ENCODE measurements at places on chromosomes 7 and 10.

DNA sequence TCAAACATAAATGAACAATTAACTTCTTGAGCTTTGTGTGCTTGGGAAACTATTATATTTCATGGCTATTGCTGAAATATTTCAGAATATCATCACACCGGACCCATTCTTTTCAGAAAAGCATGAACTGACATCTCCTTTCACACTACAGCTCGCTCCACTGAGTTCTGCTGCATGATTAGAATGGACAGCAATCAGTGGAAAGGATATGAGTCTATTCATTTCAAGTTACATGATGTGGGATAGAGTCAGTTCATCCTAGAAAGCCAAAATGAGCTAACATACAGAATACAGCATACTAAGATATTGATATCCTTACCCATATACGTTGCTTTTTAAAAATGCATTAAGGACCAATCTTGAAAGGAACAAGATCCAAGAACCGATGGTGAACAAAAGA lies 1.1 kb upstream of the FAM53B start:
- DNase-seq = no peak

DNA sequence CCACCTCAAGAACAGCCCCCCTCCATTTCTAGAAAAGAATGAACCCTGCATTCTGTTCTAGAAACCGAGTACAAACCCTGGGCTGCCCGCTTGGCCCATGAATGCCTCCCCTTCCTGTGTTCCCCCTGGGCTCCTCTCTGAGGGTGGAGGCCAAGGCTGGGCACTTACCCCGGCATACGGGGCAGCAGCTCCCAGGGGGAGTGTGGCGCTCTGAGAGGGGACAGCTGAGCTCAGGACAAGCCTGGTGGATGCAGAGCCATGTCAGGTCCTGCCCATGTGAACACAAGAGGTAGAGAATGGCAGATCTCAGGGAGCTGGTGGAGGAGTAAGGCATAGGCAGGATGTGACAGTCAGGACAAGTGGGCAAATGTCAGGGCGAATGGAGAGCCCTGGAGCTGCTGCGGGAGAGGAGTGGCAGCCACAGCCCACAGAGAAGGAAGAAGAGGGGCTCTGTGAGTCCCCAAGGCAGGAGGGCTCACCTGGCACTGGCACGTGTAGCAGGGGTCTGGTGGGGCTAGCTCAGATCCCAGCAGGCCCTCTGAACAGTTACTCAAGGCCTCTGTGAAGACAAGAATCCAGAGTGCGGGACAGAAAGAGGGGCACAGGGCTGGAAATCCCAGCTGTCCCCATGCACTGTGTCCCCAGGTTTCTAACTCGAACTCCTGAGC lies 18.9 kb downstream of the ATP6V1F start:
- no peak for DNase-seq

DNA sequence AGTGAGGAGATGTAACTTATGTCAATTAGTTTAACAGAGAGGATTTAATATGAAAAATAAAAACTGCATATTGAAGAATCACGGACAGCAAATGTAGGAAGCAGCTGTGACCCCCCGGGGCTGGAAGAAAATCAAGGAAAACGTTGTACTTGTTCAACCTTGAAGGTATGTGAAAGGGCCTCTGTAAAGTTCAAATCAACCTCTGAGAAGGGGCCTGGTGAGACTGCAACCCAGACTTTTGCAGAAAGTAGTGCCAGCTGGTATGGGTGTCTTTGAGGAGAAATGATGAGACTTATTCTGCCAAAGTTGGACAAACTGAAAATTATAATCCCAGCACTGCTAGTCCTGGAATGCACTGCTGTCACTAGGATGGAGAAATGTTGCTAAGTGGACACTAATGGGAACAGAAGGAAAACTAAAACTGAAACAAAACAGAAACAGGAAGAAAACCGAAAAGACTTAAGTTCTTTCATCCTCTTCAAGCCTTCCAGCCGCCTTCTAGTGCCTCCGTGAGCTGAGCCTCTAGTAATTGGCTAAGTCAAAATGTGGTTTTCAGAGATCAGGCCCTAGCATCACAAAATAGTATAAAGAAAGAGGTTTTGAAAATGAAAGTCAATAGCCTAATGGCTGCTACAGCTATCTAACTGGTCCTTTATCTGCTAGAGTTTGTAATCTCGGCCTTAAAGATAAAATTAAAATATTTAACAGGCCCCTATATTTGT lies 253.7 kb upstream of the SORCS1 start:
- DNase-seq = no peak

GRCh38 chr10:118033905-118034304 lies 12.8 kb downstream of the RAB11FIP2 start:
- no peak for DNase-seq

DNA sequence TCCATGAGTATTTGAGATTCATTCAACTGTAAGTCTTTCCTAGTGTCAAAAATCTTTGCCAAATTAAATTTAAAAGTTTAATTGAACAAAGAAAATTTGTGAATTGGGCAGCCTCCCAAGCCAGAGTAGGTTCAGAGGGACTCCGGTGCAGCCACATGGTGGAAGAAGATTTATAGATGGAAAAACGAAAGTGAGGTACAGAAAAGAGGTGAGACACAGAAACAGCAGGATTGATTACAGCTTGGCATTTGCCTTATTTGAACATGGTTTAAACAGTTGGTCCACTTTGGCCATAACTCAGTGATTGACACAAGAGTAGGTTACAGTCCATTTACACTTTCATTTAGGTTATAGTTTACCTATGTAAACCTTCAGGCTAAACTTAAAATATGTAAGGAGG lies 465.8 kb downstream of the ARL4A start:
- no peak for DNase-seq

- DNase-seq = no peak
These were observed 195.5 kb upstream of the HPS1 start for GRCh38 chr10:98642281-98642680.

GRCh38 chr10:129331207-129331838 lies 135.7 kb upstream of the MGMT start:
- DNase-seq = no peak

GRCh38 chr7:98733036-98733435 lies 116.0 kb downstream of the NPTX2 start:
- DNase-seq = no peak

DNA sequence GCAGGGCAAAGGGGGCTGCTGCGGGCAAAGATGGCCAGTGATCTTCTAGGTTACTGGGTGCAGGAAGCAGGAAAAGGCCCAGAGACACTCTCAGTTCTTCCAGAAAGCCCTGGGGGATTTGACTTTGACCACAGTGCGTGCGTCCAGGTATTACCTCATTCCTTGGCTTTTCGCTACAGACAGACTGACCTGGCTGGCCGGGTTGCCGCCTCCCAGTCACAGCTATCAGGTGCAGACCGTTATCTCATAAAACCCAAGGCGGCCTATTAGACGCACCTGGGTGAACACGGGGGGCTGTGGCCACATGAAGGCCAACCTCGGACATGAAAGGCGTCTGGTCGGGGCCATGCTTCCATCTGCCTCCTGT lies 80.3 kb downstream of the FOXL3 start:
- DNase-seq = no peak

- DNase-seq = no peak
These were observed 38.3 kb upstream of the SRGN start for GRCh38 chr10:69049566-69049961.

GRCh38 chr10:106504536-106504935 lies 660.0 kb downstream of the SORCS1 start:
- no peak for DNase-seq

- no peak for DNase-seq
These were observed 48.6 kb downstream of the GDI2 start for GRCh38 chr10:5764422-5765297.

- DNase-seq = no peak
These were observed 125.3 kb downstream of the CHN2 start for GRCh38 chr7:29319719-29320521.
